Upper lobe of right lung (tissue), 1 donor: ENCODE measurements at places on chromosomes 7 and 10.

DNA sequence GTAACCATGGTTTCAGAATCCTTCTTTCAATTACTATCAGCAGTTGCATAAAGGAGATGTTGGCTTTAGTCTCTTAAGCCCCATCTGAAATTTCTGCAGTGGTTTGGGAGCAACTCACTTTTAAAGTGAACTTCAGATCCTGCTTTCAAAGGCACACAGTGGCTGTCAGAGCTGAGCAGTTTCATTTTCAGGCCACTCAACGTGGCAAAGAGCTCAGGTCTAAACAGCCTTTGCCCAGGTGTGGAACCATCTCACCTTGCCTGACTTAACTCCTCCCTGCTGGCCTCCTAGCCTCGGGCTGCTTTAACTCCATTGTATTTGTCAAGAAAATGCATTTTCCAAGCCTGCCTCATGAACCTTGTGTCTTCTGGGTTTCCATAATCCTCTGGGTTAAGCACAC is 197.5 kb upstream of the KMT2E start:
- no peak for DNase-seq

GRCh38 chr7:151652111-151652510 is 132.4 kb upstream of the RHEB start:
- DNase-seq, result no peak

GRCh38 chr10:108358912-108359311 is 1194.4 kb upstream of the SORCS1 start:
- DNase-seq, result no peak

DNA sequence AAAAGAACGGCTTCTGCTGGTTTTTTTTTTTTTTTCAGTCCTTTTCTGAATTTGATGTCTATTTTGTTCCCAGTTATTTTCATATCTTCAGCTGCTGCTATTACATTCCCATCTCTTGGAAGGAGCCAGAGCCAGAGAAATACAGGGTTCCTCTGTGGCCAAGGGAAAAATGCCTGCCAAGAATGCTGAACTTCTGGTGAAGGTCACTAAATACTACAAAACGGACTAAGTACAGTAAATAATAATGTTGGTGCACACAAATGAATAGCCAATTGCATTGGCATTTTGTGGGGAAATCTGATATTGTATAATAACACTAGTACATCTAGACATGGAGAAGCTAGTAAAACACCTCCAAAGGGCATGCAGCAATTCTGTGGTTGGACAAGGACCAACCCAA is 56.3 kb upstream of the ZEB1 start:
- DNase-seq, result no peak

DNA sequence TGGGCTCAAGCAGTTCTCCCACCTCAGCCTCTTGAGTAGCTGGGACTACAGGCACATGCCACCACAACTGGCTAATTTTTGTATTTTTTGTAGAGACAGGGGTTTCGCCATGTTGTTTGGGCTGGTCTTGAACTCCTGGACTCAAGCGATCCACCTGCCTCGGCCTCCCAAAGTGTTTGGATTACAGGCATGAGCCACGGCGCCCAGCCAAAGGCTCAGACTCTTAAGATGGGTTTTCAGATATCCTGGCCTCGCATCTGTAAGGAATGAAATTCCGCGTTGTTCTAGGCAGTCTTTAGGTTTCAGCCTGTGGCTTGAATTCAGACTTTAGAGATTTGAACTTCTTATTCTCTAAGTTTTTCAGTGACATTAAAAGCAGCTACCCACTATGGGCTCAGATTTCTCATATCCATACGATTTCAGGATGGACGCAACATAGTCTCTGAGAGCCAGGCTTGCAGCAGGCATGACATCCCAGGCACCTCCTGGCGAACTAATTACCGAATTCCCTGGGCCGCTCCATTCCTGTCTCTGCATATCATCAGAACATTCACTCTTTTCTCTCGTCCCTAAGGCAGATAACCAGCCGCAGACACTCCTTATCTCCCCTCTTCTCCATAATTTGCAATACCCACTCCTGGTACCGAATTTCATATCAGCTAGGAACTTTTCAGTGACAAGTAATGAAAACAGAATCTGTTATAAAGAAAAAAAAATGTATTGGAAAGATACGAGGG is 29.7 kb downstream of the IL15RA start:
- DNase-seq, result no peak

DNA sequence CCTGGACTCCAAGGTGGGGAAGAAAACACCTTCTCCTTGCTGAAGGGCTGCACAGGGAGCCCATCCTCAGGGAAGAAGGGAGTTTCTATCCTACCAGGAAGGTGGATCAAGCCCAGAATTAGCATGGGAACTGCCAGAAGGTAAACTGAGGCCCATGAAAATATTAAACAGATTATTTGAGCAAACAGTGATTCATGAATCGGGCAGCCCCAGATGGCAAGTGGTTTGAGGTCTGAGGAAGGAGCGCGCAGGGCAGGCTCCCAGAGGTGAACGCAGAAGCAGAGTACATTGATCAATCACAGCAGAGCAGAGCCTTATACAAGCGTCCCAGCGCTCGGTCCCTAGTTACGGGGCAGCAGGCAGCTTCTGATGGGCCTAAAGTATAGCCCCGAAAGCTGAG is 35.8 kb upstream of the PROSER2 start:
- no peak for DNase-seq

DNA sequence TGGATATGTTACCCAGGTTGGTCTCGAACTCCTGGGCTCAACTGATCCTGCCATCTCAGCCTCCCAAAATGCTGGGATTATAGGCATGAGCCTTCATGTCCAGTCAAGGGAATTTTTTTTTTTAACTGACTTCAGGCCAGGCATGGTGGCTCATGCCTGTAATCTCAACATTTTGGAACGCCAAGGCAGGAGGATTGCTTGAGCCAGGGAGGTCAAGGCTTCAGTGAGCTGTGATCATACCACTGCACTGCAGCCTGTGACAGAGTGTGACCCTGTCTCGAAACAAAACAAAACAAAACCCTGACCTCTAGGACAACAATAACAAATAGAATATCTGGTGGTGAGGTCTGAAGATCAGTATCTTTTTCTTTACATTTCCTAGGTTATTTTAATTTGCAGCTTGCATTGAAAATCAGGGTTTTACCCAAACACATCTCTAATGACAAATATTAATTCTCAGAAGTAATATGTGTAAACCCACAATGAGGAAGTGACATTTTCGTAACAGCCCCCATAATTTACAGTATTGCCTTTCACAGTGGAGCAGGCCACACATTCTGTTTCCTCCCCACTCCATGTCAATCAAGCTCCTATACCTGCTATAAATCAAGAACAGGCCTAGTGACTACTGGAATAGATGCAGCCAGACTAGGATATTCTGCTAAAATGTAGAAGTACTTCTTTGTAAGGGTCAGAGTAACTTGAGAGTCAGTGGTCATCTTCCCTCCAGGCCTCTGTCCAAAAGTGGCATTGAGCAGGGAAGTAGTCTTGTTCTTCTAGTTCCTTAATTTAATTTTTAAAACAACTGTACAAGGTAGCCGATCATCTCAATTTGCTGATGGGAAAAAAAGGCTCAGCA is 43.3 kb upstream of the ECHDC3 start:
- DNase-seq, result no peak

GRCh38 chr7:423312-424260 is 96.1 kb downstream of the PDGFA start:
- peak; percentile 53 for DNase-seq

DNA sequence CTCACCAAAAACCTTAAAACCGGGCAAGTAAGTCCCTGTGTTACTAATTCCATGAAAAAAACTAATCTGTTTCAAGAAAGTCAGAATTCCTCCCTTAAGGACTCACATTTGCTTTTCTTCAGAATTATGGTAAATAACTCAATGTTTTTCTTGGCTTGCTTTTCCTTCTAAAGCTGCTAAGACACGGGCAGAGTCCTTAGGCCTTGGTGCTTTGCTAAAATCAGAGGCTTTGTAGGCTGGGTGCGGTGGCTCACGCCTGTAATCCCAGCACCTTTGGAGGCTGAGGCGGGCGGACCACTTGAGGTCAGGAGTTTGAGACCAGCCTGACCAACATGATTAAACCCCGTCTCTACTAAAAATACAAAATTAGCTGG is 32.0 kb downstream of the GNA12 start:
- DNase-seq, result peak; percentile 46

DNA sequence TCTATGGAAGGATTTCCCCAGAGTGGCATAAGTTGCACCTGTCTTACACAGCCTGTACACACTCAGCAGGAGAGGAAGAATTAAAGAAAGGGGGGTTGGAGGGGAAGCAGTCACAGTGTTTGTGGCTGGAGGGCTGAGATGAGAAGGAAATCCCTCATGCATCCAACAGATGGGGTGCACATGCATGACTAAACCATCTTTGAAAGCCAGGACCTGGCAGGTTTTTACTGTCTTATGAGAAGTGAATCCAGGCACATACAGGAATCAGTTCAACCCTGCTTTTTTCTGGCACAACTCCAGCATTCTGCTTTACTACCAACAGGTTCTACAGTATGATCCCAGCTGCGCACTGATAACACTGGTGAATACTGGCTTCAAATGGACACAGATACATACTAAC is 107.7 kb downstream of the CACNA2D1 start:
- DNase-seq, result no peak

GRCh38 chr10:123530166-123530870 is 135.8 kb upstream of the GPR26 start:
- no peak for DNase-seq

- DNase-seq, result peak; percentile 82
These were observed 558 bp downstream of the VOPP1 start for GRCh38 chr7:55571511-55572377.

DNA sequence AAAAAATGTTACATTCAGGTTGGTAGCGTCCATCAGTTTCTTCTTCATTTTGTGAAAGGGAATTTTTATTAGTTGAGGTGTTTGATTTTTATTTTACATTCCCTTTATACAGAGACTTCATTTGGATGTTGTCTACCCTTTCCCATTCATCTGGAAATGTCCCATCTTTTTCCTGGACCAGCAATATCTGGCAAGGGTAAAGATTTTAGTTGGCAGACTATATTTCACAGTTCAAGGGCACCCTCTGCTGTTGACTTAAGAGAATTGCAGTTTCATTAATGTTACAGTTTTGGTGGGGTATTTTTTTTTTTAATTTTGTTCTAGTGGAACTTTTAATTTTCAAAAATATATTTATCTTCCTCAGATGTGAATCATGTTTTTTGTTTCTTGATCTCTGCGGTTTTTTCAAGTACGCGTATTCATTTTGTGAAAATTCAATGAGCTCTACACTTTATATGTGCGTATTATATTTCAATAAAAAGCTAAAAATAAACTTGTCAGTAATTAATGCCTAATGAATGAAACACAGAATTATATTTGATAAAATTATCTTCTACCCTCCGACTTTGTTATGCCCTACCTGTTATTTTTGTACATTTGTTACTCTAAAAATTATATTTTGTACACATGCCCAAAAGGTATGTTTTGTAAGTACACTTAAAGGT is 97.9 kb upstream of the KLF14 start:
- DNase-seq, result no peak

GRCh38 chr10:33455029-33455428 is 120.6 kb upstream of the NRP1 start:
- no peak for DNase-seq

DNA sequence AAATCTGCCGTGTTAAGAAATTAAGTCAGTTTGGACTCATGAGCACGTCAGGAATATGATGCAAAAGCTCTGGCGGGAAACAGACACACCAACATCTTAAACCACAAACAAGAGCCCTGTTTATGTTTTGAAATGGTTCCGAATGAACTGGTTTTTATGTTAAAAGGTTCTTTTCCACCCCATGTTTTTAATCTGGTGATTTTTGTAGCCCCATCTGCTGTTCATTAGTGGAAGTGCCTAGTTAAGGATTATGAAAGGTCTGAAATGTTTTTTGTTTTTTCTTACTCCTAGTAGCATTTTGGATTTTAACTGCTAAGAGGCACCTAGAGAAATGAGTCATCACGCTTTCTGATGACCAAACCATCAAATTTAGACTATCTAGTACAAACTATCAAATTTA is 404.1 kb upstream of the MKI67 start:
- no peak for DNase-seq

GRCh38 chr7:15439853-15440252 is 122.0 kb downstream of the AGMO start:
- no peak for DNase-seq

DNA sequence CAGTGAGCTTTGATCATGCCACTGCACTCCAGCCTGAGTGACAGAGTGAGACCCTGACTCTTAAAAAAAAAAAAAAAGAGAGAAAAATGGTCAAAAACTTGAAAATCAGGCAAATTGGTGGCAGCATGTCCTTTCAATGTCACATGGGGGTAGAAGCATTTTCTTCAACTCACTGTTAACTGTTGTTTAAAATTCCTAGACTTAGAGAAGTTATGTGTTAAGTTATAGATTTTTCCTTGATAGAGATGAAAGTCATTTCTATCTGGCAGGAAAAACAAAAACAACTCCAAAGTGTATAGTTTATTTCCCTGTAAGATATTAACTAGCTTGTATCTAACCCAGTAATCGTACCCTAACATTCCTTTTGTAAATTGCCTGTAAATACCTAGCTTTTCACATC is 26.8 kb downstream of the LYZL2 start:
- DNase-seq, result no peak

- no peak for DNase-seq
These were observed 10.3 kb upstream of the PBLD start for GRCh38 chr10:68342909-68343516.

- no peak for DNase-seq
These were observed 112.8 kb downstream of the LARP4B start for GRCh38 chr10:818526-819220.

DNA sequence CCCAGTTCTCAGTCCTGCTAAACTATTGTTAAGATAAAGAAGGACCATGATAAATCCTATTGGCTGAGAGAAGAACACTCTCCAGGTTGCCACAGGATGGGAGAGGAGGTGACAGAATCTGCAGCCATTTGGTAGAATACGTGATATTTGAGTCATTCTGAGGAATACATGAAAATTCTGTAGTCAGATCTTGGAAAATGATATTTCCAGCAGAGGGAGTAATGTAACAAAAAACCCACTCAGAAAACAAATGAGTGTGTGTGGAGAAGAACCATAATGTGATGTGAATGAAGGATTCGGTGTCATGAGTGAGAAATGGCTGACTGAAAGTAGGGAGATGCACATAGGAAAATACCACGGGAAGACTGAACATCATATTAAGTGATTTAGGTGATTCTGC is 128.5 kb upstream of the PFKP start:
- DNase-seq, result no peak

GRCh38 chr7:92043637-92044036 is 90.6 kb downstream of the CYP51A1 start:
- no peak for DNase-seq

DNA sequence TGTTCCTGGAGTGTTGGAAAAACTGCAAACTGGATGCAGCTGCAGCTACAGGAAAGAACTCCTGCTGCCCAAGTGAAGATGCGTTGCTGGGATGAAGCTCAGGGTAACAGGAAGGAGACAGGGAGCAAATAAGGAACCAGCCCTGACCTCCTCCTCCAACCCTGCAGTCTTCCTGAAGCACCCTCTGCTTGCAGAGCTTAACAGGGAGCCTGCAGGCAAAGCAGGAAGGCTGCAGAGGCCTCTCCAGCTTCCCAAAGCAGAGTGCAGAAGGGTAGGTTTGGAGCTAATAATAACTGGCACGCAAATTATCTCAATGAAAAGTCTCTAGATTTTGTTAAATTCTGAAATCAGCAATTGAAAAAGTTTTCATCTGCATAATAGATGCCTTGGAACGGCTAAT is 92.5 kb downstream of the SORCS1 start:
- DNase-seq, result no peak

- DNase-seq, result peak; percentile 78
These were observed 12.3 kb downstream of the STX1A start for GRCh38 chr7:73707045-73707631.
